ENCODE measurements at places on chromosomes 5 and 9.

- DNase-seq, result peak; percentile 94
Observed at GRCh38 chr9:128818099-128818838, at the start of gene ENDOG. Gene ENDOG (plus strand): TSS chr9:128818500. CDS start chr9:128818685, 185 bp downstream.

DNA sequence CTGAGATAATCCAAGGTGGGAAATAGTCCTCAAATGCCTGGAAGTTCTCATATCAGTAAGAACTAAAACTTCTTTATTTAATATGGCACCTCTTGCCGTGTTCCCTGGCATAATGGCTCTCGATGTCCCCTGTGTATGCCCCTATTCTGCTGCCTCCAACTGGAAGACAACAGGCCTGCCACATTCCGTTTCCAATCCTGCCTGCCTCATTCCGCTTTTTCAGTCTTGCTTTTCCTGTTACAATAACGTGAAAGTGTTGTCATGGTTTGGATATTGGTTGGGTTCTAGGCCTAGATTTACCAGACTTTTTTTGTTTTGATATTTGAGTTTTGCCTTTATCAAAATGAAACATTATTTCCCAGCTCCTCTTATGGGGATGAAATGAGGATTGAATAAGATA is 98.2 kb downstream of the FOCAD start:
- DNase-seq, result no peak

- DNase-seq, result no peak
Observed at GRCh38 chr9:99107421-99107820, 2.5 kb downstream of the TGFBR1 start.

DNA sequence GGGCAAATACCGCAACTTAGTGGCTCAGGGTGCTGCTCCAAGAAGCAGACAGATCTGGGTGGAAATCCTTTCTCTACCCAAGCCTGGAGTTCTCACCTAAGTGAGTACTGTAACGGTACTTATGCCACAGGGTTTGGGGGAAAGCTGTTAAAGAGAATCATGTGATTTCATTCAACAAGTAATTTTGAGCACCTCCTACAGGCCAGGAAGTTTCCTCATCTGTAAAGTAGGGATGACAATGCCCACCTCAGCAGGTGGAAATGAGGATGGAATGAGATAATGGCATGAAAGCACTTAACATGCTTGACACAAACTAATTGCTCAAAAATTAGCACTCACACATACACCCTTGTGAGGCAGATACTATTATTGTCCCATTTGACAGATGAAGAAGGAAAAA is 114.1 kb downstream of the JAKMIP2 start:
- DNase-seq, result no peak

DNA sequence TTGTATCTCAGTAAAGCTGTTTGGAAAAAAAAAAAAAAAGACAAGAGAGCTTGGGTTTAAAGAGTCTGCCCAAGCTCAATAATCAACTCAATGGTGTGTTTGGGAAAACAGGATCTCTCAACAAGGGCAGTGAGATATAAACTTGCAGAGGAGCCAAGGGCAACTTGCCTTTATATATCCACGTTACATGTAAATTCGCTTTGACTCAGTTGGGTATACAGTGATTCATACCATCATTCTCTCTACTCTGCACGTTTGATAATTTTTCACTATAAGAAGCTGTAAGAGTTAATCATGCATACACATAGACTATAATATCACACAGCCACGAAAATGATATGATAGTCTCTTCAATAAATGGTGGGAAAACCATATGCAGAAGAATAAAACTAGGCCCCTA is 24.9 kb downstream of the ADAM19 start:
- no peak for DNase-seq

- DNase-seq, result no peak
Observed at GRCh38 chr9:32783168-32783891, at the start of gene TMEM215. Gene TMEM215 (plus strand): TSS chr9:32783540. CDS start chr9:32784184, 644 bp downstream.

DNA sequence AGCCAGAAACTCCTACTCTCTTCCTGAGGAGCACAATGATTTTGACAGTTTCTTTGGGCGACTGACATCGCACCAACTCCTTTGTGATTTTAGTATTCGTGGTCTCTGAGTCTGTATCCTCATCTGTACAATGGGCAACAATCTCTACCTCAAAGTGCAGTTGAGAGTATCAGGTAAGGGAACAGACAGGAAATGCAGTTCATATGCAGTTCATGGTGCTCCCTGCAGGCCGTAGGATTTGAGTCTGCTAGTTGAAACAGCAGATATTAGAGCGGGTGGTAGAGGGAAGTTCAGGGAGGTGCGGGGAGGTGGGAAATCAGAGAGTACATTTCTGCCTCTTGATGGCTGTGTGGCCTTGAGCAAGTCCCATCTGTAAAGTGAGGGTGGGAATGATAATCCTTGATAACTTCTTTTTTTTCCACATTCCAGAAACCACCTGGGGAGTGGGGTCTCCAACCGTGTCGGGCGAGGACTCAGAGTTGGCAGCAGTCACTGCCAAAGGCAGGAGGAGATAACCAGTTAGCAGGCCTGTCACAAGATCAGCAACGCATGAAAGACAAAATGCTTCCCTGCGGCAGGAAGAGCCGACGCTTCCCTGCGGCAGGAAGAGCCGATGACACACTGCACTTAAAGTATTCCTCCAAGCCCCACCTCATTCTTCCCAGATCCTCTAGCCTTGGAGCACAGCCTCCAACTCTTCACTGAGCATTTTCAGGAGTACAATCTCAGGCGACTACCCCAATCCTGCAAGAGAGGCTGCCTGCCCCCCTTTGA is 6.0 kb upstream of the NEK6 start:
- no peak for DNase-seq

GRCh38 chr5:27315363-27316270 is 277.2 kb upstream of the CDH9 start:
- no peak for DNase-seq

DNA sequence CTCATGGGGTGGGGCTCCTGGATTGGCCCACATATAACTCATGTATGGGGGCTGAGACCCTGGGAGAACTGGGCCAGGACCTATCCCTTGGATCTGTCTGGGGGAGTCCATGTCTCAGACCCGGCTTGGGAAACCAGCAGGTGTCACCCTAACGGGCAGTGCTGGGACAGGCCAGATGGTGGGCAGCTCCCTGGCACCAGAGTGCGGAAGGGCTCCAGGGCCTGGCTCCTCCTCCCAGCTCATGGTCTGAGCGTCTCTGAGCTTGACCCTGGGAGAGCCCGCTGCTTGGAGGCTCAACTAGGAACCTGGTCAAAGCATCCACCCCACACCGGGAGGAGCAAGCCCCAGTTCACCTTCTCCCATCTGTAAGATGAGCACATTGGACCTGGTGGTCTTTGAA is 15.5 kb upstream of the NCS1 start:
- no peak for DNase-seq

DNA sequence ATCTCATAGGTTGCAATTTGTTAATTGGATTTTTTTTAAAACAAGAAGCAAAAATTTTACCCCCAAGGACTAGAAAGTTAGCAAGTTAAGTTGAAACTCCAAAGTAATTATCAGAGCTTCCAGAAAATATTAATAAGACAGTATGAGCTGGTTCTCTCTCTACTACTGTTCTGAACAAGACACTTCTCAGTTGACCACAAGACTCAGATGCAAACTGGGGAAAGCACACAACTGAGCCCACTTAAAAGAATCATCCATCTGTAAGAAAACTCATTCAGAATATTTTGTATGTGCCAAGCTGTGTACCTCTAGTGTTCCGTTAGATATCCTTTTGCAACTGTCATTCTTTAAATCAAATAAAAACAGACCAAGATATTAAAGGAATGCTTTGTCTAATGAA is 60.0 kb downstream of the MAP1B start:
- no peak for DNase-seq

DNA sequence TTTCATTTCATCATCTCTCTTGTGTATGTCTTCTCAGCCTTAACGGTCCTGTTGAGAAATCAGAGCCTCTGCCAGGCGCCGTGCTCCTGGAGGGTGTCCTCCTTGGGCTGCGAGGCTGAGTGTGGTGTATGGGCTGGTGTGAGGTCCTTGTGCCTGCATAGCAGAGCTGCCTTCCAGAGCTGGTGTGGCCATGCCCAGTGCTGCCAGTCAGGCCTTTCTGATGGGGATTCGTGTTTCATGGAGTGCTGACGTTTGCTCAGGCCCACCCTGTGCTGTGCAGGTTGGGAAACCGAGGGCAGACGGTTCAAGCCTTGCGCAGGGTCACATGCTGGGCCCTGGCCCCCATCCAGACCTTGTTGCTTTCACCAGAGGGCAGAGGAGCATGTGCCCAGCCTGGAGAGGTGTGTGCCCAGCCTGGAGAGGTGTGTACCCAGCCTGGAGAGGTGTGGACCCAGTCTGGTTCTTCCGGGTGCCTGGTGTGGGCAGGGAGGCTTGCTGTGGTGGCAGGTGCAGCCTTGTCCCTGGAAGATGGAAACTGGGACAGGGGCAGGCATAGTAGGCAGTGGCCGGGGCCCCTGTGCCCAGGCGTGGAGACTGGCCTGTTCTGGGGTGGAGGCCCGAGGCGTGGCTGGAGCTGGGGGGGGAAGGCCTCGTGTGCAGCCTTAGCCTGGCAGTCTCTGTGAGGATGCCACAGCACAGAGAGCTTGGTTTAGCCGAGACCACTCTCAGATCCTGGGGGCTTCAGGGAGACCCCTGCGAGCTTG is 84.0 kb downstream of the RXRA start:
- no peak for DNase-seq

GRCh38 chr5:34959323-34959722 is 30.0 kb downstream of the DNAJC21 start:
- DNase-seq, result no peak

DNA sequence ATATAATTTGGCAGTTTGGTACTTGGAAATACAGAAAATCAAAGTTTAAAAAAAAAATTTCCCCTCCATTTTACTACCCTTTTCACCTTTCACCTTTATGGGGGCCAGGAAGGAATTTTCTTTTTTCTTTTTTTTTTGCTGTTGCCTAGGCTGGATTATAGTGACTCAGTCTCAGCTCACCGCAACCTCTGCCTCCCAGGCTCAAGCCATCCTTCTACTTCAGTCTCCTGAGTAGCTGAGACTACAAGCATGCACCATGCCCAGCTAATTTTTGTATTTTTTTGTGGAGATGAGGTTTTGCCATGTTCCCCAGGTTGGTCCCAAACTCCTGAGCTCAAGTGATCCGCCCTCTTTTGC is 9.1 kb downstream of the CHMP5 start:
- DNase-seq, result no peak

DNA sequence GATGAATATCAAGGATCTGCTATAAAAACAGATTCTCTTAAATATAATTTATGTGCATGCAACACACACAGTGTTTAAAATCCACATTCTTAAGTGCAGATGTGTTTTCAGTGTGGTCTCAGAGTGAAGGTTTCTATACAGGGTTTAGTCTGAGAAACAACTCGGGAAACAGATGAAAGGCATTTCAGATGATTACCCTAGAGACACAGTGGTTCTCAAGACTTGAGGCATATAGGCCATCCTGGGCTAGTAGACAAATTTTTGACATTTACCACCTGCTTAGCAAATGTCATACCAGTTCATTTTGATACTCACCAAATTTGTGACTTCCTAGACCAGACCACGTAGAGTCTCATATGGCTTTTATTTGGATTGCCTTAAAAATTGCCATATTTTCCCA is 216.5 kb downstream of the ARL15 start:
- no peak for DNase-seq

DNA sequence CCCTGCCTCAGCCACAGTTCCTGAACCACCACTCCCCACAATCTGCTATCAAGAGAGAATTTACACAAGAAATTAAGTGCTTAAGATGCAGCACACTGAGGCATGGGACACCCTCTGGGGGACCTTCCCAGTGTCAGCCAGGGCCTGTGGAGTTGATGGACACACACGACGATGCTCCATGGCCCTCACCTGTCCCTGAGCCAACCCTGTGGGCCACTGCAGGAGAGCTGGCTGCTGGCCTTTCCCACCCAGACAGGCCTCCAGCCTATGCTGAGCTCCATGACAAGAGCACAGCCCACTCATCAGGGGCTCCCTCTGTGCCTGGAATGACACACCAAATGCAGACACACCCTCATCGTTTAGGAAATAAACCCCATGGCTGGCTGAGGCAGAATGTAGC is 124.6 kb downstream of the ADAMTS16 start:
- DNase-seq, result no peak

- no peak for DNase-seq
Observed at GRCh38 chr9:5326893-5327548, 12.7 kb downstream of the RLN1 start.

Data from stimulated activated CD8-positive, alpha-beta memory T cell treated with anti-CD3 and anti-CD28 coated beads, Interleukin-7, amount 100 ng/mL, for 1 hour (primary cell).